Stimulated activated CD4-positive, alpha-beta T cell treated with anti-CD3 and anti-CD28 coated beads, Interleukin-1b, Interleukin-23, amount 100 ng/mL, for 1 hour (primary cell): ENCODE measurements at places on chromosomes 1 and 21.

GRCh38 chr1:168469690-168470089 is 74.1 kb downstream of the XCL2 start:
- no peak for DNase-seq

DNA sequence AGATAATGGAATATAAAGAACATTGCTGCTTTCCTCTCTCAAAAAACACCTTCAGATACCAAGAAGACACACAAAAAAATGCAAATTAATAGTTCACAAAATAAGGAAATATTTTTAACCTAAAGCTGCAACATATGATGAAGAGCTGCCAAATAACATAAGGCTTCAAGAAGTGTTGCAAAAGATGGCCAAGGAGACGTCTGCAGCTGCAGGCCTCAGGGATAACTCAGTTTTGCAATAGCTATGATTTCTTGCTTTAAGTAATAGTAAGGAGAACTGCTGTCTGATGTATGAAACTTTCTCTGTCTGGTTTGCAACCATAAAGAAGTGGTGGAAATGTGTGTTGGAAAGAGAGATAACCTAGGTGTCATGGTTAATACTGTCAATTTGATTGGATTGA is 1237.5 kb downstream of the MRPL39 start:
- DNase-seq = no peak

DNA sequence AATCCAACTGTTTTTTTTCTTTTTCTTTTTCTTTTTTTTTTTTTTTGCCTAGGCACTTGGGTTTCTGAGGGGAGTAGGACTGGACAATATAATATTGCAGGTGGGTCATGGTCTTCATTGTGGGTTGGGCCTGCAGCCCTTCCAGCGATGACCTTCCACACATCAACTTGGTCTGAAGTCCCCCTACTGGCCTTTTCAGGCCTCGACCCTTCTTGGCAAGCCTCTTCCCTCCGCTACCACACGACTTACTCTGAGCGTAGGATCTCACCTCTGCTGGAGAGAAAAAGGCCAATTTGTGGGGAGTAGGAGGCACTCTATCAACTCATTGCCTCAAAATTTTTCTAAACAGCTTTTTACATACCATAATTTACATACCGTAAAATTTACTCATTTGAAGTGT is 51.1 kb upstream of the GRIK3 start:
- DNase-seq = no peak

DNA sequence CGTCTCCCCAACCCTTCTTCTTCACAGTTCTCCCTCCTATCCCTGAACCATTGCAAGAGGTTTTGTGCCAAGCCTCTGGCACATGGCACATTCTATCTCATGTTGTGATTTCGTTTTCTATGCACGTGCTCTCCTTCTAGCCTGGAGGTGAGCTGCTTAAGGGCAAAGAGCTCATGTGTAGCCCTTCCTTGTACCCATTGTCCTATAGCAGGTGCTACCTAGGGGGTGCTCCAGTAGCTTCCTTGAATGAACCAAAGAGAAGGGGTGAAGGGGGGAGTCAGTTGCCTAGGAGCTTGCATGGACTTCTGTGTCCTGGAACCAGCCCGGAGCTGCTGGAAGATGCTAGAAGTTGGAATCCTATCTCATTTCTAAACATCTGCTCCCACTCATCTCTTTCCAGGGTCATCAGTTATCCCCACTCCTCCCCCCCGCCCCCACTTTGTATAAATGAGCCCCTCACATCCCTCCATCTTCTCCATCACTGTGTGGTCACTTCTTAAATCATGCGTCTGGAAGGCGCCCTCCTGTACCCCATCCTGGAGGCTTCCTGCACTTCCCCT is 535 bp upstream of the DISC1 start:
- no peak for DNase-seq

DNA sequence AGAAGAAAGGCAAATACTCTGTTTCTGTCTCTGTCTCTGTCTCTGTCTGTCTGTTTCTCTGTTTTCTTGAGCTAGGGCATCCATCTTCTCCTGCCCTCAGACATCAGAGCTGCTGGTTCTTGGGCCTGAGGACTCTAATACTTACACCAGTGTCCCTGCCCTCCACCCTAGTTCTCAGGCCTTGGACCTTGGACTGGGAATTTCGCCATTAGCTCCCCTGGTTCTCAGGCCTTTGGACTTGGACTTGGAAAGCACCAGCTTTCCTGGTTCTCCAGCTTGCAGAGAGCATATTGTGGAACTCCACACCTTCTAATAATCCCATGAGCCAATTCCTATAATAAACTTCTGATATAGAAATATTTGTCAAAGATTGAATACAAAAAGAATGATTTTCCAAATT is 32.6 kb downstream of the NBPF6 start:
- no peak for DNase-seq

DNA sequence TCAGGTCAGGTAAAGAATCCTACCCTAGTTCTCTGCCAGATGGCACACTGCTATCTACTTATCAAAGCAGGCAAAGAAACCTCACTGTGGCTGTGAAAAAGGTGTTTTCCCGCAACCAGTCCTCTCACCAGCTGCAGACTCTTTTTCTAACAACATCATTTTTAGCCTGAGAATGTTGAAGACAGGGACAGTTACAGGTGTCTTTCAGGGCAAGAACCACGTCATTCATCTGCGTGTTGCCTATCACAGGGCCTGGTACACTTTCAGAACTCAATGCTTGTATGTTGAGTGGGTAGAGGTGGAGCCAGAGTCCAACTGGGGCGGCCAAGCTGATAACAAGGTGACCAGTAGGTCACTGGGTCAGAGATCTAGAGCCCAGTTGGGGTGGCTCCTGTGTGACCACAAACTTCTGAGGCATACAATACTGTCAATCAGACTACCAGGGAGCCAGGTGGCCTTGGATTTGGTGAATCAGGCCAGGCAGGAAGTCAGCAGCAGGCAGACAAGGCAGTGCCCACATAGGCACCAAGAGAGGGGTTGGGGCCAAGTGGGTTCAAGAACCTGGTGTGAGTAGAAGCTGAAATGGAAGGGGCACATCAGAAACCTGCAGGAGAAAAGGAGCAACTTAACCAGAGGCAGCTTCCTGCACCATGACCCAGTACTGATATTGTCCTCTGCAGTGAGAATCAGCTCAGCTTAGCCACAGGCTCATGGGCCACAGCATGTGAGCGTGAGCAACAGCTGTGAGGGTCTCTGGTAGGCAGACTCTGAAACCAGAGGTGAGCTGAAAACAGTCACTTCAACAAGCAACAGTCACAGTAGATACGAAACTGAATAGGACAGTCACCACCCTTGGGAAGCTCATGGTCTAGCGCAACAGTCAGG is 123.6 kb downstream of the DTL start:
- DNase-seq = no peak
